ENCODE measurements at places on chromosomes 7 and 10.

GRCh38 chr10:24493165-24493564 lies 230.5 kb downstream of the ARHGAP21 start:
- no peak for DNase-seq

- no peak for DNase-seq
Observed at GRCh38 chr10:101601541-101601940, 13.4 kb downstream of the DPCD start.

- DNase-seq, result no peak
Observed at GRCh38 chr10:121065330-121065729, 214.2 kb downstream of the WDR11 start.

DNA sequence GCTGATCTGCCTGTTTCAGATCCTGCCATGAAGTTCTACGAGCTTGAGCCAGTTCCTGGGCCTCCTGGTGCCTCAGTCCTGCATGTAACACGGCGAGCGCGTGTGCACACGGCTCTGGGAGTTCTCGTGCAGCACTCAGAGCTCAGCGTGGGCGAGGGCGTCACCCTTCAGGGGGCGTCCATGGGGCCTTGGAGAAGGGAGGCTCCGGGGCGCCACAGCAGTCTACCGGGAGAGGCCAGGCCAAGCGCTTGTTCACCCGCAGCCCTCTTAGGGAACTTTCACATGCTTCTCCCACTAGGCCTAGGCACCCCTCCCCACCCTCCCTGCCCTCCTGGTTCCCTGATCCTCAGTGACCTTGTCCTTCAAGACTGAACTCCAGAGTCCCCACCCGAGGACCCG lies 83.1 kb downstream of the BMS1 start:
- DNase-seq, result no peak

DNA sequence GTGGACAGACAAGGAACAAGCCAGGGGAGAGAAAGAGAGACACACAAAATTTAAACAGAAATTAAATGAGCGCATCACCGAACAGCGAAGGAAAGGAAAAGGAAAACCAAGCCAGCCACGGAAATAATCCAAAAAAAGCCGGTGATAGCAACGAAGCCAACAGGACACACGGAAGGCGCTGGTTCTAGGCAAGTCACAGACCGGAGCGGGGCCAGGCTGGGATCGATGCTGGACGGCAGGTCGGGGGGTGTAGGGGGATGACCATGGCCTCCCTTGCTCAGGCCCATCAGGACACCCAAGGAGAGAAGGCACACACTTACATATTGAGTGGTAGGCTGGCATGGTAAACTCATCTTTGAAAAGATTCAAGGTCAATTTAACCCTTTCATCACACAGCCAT lies 202.5 kb upstream of the PTN start:
- no peak for DNase-seq

- no peak for DNase-seq
Observed at GRCh38 chr7:34317039-34317438, 341.0 kb upstream of the NPSR1 start.

Data from stimulated activated CD8-positive, alpha-beta memory T cell treated with anti-CD3 and anti-CD28 coated beads, Interleukin-4, amount 100 ng/mL, for 1 hour (primary cell).